Foreskin keratinocyte (primary cell): ENCODE measurements at places on chromosomes 13 and 19. TPM values are rescaled to one million over a fixed set of nuclear protein-coding genes. Genes with fewer than 3 reads are reported as not detected.

DNA sequence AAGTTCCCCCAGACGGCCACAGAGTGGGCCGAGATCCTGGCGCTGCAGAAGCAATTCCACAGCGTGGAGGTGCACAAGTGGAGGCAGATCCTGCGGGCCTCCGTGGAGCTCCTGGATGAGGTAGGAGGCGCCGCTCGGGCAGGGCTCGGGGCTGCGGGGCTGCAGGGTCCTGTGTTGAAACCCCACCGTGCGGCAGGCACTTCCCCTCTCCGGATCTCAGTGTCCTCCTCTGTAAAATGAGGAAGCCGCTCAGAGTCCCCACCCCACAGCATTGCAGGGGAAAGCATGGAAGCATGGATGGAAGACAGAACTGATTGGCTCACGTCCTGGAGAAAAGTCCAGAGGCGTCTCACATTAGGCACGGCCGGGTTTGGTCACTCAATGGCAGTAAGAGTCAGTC is 6.8 kb upstream of the SCN1B start:
- no peak for DNase-seq

DNA sequence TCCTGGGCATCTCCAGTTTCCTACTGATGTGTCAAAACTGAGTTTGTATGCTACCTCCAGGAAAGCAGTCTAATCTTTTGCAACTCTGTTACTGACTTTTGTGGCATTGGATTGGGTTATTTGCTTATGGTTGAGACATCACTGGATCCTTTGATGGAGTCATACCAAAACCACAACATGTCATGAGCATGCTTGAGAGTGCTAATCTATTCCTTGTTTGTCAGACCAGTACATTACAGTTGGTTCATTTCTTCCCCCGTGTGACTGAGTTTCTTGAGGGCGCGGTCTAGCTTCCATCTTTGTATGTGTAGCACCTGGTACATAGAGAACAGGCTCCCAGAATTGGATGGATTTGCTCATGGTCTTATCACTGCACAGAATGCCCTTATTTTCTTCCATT is 43.2 kb downstream of the SUGT1 start:
- DNase-seq: peak; percentile 37

- no peak for DNase-seq
Observed at GRCh38 chr19:3722443-3723109, 14.4 kb downstream of the TJP3 start.

- DNase-seq: no peak
Observed at GRCh38 chr13:20967340-20967739, 64.8 kb upstream of the XPO4 start.

DNA sequence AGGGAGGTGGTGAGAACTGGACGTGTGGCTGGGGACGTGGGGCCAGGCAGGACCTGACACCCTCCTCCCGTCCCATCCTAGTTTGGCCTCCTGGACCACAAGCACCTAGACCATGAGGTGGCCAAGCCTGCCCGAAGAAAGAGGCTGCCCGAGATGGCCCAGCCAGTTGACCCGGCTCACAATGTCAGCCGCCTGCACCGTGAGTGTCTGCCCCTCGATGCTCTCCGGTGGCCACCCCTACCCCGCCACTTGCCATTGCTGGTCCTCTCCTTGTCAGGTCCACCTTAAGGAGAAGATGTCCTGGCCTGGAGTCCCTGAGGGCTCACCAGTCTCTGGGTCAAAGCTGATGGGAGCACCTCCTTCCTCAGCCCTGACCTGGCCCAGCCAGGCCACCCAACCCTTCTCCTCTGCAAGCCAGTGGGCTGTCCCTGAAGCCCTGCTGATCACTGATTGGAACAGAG is 2.2 kb downstream of the ANGPTL4 start:
- no peak for DNase-seq

GRCh38 chr13:93244141-93244917 is 17.7 kb downstream of the GPC6 start:
- DNase-seq: no peak

DNA sequence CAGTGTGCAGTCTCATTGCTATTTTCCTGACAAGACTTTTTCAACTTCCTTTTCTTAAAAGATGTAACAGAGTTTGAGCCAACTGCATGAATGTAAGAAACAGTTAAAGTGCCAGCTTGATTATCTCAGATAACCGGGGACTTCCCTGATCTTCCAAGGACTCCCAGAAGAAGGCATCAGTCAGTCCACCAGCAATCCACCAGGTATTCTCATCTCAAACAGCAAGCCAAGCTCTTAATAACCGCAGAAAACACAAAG is 350.1 kb downstream of the LIG4 start:
- no peak for DNase-seq

DNA sequence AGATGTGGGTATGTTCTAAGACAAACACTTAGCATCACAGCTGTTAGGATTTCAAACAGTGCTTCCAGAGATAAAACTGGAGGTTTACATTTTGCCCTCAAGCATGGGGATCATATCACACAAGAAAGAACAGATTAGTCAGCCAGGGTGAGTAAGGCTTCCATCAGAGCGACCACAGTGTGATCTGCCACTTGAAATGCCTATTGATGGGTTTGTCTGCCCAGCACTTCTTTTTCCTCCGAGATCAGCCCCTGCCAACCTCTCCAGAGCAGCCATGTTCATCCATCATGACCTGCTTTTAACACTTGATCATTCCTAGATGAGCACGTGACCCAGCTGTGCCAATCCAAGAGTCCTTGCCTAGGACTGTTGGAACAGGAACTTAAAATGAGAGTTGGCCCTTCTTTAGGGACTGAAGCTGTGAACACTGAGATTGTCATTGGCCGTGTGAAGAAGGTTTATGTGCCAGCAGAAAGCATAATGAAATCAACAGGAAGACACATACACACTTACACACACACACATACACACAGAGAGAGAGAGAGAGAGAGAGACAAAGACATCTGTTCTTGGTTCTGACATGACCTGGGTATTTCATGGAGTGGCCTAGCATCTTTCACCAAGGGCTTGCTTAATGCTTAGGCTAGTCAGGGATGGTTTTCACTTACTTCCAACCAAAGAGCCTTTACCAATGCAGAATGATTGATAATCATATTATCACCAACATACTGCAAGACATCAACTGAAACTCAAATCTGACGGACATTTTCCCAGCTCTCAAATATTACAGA is 5.2 kb upstream of the CEBPG start:
- peak; percentile 87 for DNase-seq

DNA sequence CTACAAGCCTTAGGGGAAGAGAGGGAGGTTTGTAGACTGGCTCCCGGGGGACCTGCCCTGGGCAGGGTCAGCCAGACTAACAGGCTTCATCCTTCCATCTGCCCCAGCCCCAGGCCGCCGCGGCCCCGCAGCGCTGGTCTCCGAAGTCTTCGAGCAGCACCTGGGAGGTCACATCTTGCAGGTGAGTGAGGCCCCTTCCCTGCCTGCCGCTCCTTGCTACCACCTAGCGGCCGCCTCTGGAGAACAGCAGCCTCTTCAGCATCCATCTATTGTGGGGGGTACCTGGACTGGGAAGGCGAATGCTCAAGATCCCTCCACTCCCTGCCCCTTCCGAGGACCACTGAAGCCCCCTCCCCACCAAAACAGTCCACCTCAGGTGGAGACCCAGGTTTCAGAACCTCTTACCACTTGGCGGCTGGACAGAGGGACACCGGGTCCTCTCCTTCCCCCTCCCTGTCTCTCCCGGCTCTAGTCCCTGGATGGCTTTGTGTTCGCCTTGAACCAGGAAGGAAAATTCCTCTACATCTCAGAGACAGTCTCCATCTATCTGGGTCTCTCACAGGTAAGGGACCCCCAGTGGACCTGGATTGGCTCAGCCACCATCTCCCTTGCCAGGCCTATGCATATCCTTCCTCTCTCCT is 12.7 kb downstream of the NPAS1 start:
- no peak for DNase-seq

DNA sequence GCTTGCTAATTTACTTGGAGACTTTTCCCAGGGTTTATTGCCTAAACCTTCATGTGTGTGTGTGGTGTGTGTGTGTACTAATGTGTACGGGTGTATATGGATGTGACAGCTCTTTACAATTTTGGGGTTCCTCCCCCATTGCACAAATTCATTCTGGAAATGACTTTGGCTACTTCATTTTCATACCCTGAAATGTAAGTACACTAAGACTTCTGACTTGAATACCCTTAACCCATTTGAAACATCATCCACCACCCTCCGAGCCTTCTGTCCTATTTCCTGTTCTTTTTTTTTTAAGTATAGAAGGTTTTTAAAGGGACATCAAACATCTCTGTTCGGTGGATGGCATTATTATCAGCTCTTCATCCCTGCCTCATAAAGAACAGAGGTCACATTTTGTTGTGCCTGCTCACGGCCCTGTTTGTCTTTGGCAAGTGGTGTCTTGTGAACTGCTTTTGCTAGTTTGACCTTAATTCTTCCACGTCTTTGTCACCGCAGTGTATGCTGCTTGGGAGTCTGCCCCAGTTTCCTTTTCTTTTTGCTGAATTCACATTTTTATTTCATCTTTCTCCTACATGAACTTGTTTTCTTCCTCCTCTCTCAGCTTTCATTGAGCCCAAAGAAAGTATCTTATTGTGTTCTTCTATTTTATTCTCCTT is 228.3 kb downstream of the FOXO1 start:
- DNase-seq: no peak

DNA sequence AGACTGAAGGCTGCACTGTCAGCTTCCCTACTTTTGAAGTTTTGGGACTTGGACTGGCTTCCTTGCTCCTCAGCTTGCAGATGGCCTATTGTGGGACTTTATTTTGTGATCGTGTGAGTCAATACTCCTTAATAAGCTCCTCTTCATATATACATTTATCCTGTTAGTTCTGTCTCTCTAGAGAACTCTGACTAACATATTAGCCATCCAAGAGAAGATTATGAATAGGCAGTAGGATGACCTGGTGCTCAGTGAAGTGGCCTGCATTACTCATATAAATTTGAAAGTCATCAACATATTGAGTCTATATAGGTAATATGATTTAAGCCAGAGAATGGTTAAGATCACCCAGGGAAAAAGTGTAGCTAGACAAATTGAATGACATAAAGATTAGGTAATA is 136.3 kb upstream of the UFM1 start:
- peak; percentile 79 for DNase-seq

- no peak for DNase-seq
Observed at GRCh38 chr13:23847497-23847896, 41.7 kb downstream of the MIPEP start.

DNA sequence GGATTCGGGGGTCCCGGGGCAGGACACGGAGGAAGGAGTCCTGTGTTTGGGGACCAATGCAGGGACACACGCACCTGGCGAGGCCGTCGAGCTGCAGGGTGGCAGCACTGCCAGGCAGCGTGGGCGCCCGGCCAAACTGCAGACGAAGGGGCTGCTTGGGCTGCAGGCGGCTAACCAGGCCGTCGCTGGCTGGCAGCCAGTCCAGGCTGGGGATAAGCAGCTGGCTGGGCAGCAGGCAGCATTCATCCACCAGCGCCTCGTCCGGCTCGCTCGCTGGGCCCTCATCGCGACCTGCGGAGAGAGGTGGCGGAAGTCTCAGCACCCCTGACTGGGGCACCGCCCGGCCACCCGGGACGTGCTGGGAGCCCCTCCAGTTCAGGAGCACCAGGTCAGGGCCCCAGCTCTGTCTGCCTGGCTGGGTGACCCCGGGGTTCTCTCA is 11.5 kb downstream of the CFD start:
- no peak for DNase-seq

DNA sequence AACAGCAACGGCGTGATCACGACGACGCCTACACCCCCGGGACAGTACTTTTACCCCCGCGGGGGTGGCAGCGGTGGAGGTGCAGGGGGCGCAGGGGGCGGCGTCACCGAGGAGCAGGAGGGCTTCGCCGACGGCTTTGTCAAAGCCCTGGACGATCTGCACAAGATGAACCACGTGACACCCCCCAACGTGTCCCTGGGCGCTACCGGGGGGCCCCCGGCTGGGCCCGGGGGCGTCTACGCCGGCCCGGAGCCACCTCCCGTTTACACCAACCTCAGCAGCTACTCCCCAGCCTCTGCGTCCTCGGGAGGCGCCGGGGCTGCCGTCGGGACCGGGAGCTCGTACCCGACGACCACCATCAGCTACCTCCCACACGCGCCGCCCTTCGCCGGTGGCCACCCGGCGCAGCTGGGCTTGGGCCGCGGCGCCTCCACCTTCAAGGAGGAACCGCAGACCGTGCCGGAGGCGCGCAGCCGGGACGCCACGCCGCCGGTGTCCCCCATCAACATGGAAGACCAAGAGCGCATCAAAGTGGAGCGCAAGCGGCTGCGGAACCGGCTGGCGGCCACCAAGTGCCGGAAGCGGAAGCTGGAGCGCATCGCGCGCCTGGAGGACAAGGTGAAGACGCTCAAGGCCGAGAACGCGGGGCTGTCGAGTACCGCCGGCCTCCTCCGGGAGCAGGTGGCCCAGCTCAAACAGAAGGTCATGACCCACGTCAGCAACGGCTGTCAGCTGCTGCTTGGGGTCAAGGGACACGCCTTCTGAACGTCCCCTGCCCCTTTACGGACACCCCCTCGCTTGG is 966 bp downstream of the JUNB start:
- DNase-seq: no peak

- no peak for DNase-seq
Observed at GRCh38 chr19:55694241-55694655, 19.2 kb downstream of the EPN1 start.

DNA sequence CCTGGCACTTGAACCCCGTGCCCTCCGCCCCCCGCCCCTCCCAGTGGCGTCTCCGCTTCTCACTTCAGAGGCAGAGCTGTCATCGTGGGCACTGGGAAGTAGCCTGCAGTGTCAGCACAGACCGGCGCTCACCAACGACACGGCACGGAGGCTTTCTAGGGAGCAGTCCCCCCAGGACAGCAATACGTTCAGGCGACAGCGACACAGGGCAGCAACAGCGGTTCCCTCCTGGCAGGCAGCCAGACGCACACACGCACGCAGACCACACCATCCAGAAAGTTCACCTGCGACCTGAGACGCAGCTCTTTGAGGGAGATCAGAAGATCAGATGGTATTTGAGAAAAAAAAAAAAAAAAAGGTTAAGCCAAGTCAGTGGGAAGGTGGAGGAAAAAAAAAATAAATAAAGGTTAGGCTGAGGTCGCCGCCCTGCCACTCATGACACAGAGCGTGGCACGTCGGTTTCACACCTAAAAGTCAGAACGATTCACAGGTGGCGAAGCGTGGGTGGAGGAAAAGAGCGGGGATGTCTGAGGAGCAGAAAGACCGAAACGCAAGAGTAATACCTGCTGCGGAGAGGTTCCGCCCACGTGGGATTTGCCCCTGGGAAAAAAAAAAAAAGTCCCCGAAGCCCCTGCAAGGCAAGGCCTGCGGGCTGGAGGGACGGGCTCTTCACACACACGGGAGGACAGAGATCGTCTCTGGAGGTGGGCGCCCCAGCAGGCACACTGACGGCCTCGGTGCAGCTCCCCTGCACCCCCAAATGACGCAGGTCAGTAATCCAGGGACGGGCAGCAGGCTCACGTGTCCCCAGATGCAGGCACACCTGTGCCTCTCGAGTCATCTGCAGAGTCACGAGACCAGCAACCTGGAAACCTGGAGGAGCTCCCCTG is 94.5 kb downstream of the GNG7 start:
- DNase-seq: no peak

The FFAR1 gene
- total RNA-seq: not detected in 2 replicates

The MYH14 gene
- total RNA-seq: 0.07 TPM in 1 of 2 replicates, not detected in the other

The ICAM3 gene
- total RNA-seq: 4.4 and 6.0 TPM in 2 replicates

The SIGLEC10 gene
- total RNA-seq: not detected in 2 replicates

The POSTN gene
- total RNA-seq: 1.8 and 12.7 TPM in 2 replicates

The MEDAG gene
- not detected in 2 replicates for total RNA-seq

The PLEKHG2 gene
- 19.9 and 26.4 TPM in 2 replicates for total RNA-seq
